CD4-positive, alpha-beta T cell treated with Interleukin-15 for 1 hour (primary cell): ENCODE measurements at places on chromosomes 11 and 22.

DNA sequence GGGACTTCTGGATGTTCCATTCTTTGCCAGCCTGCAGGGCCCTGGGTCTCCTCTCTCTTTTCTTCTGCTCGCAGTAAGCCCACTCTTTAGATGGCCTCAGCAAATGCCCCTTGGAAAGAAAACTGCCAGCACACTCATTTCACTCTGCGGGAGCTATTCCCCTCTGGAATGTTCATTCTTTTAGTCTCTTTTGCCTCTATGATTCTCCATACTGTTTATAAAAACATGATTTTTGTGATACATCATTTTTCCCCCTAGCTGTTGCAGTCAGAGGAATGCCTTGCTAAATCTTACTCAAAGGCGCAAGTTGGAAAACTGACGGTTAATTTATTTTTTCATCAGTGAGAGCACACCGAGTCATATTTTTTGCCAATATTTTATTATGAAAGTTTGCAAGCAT, 184.9 kb downstream of the SNX19 start:
- no peak for DNase-seq

DNA sequence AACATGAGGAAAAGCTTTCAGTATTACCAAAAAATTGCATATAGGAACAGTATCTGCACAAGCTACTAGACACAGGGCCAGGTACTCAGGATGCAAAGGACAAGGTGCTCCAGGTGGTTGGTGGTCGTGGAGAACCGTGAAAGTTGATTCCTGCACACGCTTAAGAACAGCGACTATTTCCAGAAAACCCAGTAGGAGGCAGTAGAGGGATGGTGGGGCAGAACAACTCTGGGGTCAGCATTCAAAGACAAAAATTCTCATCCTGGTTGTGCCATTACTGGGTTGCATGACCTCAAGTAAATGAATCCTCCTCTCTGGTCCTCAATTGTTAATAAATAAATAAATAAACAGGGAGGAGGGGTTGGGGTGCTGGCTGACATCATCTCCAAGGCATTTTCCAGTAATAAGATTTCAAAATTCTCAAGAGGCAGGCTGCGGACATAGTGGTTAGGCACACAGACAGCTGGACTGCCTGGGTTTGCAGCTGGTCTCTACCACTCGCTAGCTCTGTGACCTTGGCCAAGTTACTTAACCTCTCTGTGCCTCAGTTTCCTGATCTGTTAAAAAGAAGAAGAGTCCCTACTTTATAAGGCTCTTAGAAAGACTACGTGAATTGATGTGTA, 89.6 kb downstream of the ISX start:
- no peak for DNase-seq

GRCh38 chr11:44606472-44606871, 41.0 kb downstream of the CD82 start:
- no peak for DNase-seq

- DNase-seq = no peak
Observed at GRCh38 chr22:24443668-24444067, 16.3 kb downstream of the ADORA2A start.

DNA sequence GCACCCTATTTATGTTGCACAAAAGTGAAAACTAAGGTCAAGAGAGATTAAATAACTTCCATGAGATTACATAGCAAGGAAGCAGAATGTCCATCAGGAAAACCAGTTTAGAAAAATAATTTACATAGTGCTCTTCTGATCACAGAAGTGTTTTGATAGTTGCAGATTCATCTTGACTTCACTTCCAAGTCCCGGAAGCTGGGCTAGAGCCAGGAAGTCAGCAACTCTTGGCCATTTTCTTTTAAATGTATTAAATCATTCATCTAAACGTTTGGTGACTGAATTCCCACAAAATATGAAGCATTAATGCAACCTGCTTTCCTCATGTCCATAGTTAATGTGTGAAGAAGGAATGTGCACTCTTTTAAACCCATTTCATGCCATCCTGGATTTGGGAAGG, 29.7 kb downstream of the APLP2 start:
- DNase-seq = no peak

GRCh38 chr11:6584528-6584927, 18.9 kb downstream of the RRP8 start:
- no peak for DNase-seq

DNA sequence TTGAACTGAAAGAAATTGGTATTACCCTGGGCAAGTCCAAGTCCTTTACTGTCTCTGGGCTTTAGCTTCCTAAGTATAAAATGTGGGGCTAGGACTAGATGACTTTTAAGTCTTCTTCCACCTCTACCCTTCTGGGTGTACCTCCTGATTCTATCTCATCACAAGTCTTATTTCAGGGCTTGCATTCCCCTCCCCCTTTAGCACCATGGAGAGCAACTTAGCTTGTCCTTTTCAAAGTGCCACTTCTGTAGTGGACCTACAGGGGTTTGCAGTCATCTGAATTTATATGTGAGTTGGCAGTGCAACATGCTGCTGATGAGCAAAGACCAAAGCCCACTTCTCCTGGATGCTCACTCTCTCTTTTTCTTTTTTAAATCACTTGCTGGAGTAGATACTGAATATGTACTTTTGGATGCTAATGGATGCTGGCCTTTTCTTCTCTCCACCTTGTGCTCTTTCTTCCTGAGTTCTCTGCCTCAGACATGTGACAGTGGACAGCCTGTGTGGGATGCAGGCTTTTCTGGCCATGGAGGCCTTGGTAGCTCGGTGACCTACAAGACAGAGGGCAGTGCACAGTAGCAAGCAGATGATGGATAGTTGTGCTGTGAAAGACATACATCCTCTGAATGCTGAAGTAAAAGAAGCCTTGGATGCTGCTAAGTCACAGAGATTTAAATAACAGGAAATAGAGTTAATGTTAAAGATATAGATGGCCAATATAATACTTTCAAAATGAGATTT, 185.0 kb downstream of the NELL1 start:
- DNase-seq = no peak

GRCh38 chr22:33038836-33039235, 19.3 kb downstream of the SYN3 start:
- DNase-seq = no peak

DNA sequence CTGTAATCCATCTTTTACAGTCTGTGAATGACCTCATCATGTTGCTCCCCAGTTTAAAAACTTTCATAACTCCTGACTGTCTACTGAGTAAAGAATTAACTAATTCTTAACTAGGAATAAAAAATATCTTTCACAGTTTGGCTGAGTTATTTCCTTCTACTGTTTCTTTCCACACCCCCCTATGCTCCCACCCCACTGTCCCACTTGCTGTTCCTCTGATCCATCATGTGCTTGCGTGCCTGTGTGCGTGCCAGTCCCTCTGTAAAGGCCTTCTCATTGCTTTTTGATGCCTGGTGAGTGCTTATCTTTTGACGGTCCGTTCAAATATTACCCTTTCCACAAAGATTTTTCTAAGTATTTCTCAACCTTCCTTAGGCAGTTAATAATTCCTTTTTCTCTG, 55.6 kb downstream of the ATG16L2 start:
- DNase-seq = no peak

DNA sequence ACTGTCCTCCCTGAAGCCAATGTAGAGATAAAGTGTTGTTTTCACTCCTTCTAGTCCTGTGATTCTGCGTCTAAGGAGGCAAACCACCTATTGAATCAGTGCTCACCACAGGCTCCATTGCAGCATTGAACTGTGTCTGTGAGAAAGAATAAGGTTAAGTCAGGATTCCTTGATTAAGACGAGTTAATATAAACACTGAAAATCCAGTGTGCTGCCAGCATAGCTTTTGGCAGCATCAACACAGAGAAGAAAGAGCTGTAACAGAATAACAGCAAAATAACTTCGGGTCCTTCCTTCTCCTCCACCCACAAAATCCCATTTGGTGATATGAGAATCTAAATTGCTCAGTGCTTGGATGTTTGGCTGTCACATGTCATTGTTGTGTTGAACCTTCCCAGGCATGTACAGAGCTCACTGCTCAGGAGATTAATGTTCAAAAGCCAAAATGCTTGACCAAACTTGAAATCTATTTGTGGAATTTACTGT, 185.2 kb upstream of the DDI1 start:
- no peak for DNase-seq

DNA sequence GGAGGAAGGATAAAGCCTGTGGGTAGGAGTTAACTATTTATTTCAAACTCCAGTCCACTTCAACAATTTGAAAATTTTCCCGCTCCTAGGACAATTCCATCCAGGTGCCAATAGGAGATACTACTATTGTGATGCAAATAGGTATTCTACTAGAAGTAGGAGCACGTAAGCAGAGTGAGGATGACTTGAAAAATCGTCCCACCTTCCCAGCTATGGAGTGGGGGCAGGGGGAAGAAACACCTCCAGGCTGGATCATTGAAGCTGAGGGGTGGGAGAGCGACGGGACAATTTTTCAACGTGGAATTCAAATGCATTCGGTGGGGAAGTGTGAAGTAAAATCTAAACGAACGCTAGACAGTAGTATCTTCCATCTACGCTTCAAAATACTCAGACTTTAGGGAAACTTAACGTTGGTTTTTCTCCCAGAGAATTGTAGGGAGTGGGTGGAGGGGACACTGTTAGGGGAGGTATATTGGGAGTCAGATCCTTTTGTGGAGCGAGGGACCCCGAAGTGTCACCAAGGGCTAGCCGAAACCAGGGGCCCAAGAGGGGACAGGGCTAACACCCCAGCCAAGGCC, 523 bp upstream of the ARHGAP42 start:
- no peak for DNase-seq

- peak; percentile 15 for DNase-seq
Observed at GRCh38 chr22:47162865-47163264, 400.4 kb downstream of the TBC1D22A start.

GRCh38 chr11:1869427-1870325, 16.8 kb downstream of the LSP1 start:
- DNase-seq = no peak

DNA sequence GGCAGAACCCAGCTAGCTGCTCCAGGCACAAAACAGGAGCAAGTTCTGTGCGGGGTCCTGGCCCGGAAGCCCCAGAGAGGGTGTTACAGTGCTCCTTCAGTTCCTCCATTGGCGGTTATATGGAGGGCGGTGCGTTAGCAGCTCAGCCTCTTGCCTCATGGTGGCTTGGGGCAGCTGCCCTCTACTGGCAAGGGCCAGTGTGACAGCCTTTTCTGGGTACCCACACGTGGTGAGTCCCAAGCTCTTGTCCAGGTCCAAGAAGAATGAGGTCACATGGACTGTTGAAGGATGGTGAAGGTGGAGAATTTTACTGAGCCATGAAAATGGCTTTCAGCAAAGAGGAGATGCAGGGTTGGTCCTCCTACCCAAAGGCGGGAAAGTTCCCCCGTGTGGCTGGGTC, 100.5 kb downstream of the WT1 start:
- no peak for DNase-seq

DNA sequence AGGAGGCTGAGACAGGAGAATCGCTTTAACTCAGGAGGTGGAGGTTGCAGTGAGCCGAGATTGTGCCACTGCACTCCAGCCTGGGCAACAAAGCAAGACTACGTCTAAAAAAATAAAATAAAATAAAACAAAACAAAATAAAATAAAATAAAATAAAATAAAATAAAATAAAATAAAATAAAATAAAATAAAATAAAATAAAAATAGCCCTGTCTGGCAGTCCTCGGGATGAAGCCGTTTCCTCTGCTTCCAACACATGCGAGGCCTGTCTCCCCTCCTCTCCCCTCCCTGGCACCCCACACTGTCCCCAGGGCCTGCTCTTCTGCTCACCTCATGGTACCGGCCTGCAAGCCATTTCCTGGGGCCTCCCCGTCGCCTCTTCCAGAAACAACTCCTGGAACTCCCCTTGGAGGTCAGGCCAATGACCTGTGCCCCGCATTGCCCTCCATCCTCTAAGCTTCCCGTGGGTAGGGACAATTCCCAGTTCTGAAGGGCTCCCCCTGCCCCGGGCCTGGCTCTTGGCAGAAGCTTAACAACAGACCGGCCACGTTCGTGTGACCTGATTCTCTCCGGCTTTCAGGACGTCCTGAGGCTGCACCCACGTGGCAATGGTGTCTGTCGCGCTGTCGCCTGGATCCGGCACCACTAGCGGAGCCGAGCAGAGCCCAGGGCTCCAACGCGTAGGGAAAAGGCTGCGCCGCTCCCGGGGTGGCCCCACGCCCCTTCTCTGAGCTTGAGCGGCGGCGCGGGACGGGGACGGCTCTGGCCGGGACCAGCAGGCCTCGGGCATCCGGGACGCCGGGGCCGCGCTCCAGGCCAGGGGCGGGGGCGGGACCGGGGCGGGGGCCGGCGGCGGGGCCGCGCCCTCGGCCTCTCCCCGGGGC, 456 bp upstream of the PARVB start:
- peak; percentile 29 for DNase-seq

GRCh38 chr11:126305699-126306098, 1.8 kb downstream of the DCPS start:
- no peak for DNase-seq

DNA sequence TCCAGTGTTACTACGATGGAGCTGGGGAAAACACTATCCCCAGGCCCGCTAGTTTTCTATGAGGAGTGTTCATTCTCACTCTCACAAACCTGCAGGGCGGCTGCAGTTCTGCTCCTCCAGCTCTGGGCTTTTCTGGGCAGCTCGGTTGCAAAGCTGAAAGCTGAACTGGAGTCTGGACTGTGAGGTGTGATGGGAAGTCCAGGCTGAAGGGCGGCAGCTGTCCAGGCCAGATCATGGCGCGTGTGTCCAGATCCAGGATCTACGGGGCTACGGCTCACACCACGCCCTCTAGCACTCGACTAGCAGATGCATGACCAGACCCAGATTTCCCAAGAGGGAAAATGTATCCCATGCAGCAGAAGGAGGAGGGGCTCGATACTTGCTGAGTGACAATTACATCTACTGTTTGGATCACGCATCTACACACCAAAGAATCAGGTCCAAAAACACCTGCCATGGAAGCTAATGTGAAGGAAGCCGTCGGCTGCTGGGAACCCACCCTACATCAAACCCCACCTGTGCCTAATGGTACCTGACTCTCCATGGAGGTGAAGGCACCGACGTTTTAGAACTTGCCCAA, 555.0 kb downstream of the BRD1 start:
- no peak for DNase-seq

- no peak for DNase-seq
Observed at GRCh38 chr11:94641167-94641761, 74.1 kb downstream of the PIWIL4 start.

GRCh38 chr22:19148417-19149046, 1.6 kb downstream of the GSC2 start:
- DNase-seq = no peak

- no peak for DNase-seq
Observed at GRCh38 chr11:38824573-38824972, 2226.5 kb upstream of the RAG2 start.

GRCh38 chr22:24441406-24442351, 14.3 kb downstream of the ADORA2A start:
- peak; percentile 13 for DNase-seq

- DNase-seq = no peak
Observed at GRCh38 chr11:15918212-15918611, 438.1 kb downstream of the SOX6 start.

GRCh38 chr11:106156290-106156937, 79.0 kb downstream of the AASDHPPT start:
- DNase-seq = no peak

GRCh38 chr11:20066013-20066782, 94.1 kb downstream of the DBX1 start:
- DNase-seq = no peak

GRCh38 chr11:75269367-75269660, 28.7 kb downstream of the TPBGL start:
- no peak for DNase-seq
